Left kidney (tissue), 8 donors: ENCODE measurements at places on chromosomes 6 and 20.

GRCh38 chr6:76026101-76026500 is 46.4 kb downstream of the IMPG1 start:
- peak; percentile 4 for DNase-seq

DNA sequence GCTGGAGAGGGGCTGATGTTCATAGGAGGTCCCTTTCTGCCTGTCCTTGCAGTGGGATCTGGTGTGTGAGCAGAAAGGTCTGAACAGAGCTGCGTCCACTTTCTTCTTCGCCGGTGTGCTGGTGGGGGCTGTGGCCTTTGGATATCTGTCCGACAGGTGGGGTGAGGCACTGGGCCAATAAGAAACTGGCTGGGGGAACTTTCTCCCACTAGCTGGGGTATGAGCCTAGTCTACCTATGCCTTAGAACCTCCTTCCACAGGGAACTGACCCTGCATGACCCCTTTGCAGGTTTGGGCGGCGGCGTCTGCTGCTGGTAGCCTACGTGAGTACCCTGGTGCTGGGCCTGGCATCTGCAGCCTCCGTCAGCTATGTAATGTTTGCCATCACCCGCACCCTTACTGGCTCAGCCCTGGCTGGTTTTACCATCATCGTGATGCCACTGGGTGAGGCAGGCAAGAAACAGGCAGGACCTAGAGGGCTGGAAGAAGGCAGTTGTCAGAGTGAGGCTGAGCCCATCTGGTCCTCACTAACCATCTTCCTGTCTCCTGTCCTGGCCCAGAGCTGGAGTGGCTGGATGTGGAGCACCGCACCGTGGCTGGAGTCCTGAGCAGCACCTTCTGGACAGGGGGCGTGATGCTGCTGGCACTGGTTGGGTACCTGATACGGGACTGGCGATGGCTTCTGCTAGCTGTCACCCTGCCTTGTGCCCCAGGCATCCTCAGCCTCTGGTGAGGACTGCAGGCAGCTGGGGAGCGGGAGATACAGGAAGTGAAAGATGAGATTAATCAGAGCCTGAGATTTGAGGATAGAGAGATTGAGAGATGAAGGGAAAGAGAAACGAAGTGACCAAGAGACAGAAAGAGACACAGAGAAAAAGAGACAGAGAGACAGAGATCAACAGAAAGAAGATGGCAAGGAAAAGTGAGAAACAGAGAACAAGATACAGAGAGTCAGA is 1.6 kb downstream of the SLC22A7 start:
- DNase-seq = no peak

- no peak for DNase-seq
Measured at GRCh38 chr6:135188718-135189117, 7.6 kb downstream of the MYB start.

DNA sequence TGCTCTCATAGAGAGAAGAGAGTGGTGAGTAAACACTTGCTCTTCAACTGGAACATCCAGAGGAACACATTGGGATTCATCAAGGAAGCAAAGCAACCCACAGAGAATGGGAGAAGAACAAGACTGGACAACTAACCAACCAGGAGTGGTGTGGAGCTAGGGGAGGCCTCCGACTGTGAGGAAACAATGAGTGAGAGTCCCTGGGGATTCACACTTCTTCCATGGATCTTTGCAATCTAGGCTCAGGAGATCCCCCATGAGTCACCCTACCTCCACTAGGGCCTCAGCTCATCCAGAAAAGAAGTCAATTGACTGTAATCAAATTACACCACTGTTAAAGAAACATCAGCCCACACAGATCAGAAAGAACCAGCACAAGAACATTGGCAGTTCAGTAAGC is 42.3 kb upstream of the CLVS2 start:
- DNase-seq = no peak

- DNase-seq = peak; percentile 50
Measured at GRCh38 chr20:47686545-47686944, 98.7 kb downstream of the SULF2 start.

DNA sequence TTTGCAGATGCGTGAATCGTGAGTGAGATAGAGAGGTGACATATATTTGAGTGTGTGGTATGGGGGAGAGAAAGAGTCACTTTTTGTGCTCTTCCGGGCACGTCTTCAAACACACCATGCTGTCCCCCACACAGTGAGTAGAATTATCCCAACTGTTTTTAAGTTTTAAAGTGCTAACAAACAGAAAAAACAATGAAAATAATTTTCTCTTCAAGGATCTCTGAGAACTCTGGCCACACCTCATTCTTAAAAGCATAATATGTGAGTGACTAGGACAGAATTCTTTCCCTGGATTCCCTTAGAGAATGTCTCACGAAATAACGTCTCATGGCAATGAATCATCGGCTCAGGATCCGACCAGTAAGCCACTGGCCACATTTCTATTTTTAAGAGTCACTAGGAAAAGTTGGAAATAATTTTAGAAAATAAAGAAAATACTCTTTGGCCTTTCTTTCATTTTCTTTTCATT is 235.7 kb upstream of the ZNF217 start:
- peak; percentile 13 for DNase-seq

DNA sequence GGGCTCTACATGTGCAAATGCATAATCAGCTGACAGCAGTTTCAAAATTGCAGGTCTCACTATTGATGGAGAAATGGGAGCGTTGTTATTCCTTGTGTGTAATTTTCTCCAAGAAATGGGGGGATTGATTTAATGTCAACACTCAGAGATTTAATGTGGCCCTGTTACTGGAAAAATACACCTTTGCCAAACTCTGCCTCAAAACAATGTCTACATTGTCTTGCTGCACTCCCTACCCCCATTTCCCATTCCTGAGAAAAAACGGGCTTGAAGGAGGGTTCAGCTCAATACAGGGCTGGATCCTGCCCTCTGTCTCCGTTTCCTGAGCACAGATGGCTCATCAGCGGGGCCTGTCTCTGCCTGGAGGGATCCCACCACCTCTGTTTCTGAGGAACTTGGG is 18.4 kb downstream of the EDN3 start:
- DNase-seq = no peak

DNA sequence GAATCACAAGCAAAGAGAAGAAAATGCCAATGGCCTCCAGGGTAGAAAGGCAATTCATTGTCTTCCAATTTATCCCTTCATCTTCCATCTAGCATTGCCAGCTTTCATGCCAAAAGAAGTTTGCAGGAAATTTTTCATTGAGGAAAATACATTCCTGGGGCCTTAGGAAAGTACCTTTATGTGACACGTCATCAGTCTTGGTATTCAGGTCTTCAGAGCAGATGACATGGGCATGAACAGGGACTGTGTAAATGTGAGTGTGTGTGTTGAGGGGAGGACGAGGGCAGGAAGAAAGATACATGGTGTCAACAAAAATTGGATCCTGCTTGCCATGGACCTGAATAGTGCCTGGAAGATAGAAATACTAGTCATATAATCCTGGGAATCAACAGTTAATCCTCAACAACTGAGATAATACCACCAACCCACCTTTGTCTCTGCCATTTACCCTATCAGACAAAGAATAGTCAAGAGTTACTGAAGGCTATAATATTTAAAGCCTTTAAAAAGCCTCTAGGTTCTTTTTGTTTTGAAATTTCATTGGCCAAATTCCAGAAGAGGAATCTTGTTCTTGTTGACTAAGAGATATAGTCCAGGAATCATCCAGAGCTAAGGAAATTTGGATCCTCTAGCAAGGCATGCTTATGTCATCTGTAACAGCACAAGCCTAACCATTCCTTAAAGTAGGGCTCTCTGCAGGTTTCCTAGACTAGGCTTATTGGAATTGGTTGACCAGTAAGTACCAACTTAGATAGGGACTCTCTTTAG is 405.8 kb upstream of the SASH1 start:
- no peak for DNase-seq

DNA sequence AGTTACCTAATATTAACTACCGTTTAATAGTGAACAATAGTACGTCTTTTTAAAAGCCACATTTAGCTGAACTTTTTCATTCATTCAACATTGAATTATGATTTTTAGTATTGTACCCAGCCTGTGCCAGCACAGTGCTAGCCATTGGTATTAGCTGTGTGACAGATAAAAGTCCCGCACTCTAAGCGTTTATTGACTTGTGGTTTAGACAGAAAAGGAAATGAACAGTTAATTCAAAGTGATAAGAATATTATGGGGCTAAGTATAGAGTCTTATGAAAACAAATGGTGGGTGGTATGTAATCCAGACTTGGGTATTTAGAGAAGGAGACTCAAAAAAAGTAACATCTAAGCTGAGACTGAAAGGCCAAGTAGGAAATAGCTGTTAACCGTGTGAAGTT is 202.3 kb downstream of the RPS12 start:
- no peak for DNase-seq

DNA sequence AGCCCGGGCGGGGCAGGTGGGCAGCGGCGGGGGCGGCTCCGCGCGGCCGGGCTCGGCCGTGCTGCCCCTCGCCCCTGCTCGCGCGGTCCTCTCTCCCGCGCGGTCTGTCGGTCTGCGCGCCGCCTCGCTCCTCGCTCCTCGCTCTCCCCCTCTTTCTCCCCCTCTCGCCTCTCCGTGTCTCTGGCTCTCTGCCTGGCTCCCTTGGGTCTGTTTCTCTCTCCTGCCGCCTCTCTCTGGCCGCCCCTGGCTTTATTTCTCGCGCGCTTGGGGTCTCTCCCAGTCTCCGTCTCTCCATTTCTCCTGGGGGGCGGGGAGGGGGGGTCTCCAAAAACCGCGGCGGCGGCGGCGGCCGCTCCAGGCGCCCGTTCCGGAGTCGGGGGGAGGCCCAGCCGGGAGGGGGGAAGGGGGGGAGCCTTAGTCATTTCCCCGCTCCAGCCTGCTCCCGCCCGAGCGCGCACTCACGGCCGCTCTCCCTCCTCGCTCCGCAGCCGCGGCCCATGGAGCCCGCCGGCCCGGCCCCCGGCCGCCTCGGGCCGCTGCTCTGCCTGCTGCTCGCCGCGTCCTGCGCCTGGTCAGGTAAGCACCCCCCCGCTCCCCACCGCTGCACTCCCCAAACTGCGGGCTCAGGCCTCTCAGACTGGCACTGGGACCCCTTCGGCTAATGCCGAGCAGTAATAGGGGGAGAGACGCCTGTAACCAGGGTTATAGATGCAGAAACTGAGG is at the start of gene SIRPA:
TSS of gene SIRPA (plus strand) at position 457 of the 723 bp plus-strand sequence. CDS start at position 498, 41 bp downstream.
- peak; percentile 68 for DNase-seq

DNA sequence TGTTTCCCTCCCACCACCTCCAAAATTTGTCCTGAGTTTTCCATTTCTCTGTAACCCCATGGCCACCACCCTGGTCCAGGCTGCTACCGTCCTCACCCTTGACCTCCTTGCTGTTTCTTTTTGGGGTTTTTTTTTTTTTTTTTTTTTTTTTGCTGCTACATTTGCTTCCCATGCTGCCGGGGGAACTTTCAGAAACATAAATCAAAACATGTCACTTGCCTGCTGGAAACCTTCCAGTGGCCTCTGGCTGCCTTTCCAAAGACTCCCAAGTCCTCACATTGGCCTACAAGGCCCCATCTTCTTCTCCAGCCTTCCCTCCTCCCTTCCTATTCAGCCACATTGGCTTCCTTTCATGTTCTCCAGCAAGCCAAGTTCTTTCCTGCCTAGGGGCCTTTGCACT is 50.4 kb upstream of the PTGIS start:
- no peak for DNase-seq

- no peak for DNase-seq
Measured at GRCh38 chr6:24861934-24862333, 63.2 kb upstream of the ARMH2 start.

DNA sequence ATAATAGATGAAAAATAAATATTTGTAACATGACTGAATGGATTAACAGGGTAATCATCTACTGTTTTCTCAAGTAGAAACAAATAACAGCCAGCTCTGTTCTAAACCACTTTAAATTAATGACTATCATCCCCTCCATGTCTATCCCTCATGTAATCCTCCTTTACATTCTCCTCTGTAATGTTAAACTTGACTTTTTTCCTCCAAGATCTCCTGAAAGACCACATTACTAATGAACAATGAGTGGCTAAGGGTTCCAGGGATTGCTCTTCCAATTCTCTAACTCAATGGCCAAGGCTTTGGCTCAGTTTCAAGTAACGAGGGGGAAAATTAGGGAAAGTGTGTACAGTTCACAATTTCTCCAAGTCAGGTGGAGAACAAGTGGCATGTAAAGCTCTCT is 37.6 kb upstream of the FBXL4 start:
- no peak for DNase-seq

DNA sequence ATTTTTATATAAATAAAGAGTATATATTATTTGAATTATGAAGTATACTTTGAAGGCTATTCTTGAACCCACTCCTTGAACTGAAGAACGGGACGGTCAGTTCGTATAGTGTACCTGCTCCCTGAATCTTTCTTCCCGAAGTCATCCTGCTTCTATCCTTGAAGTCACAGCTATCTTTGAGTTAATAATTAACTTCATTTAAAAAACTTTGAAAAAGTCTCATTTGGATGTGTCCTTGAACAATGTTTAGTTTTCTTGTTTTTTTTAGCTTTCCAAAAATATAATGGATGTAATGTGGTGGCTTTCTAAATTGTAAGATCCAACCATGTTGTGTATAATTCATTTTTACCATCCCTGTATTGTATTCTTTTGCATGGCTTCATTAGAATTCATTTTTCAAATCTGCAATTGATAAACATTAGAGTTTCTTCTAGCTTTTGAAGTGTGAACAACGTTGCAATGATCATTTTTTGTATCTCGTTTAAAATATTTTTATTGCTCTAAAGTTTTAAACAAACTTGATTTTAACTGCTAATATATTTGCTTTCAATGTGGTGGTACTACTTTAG is 94.4 kb downstream of the NCOA3 start:
- DNase-seq = no peak

DNA sequence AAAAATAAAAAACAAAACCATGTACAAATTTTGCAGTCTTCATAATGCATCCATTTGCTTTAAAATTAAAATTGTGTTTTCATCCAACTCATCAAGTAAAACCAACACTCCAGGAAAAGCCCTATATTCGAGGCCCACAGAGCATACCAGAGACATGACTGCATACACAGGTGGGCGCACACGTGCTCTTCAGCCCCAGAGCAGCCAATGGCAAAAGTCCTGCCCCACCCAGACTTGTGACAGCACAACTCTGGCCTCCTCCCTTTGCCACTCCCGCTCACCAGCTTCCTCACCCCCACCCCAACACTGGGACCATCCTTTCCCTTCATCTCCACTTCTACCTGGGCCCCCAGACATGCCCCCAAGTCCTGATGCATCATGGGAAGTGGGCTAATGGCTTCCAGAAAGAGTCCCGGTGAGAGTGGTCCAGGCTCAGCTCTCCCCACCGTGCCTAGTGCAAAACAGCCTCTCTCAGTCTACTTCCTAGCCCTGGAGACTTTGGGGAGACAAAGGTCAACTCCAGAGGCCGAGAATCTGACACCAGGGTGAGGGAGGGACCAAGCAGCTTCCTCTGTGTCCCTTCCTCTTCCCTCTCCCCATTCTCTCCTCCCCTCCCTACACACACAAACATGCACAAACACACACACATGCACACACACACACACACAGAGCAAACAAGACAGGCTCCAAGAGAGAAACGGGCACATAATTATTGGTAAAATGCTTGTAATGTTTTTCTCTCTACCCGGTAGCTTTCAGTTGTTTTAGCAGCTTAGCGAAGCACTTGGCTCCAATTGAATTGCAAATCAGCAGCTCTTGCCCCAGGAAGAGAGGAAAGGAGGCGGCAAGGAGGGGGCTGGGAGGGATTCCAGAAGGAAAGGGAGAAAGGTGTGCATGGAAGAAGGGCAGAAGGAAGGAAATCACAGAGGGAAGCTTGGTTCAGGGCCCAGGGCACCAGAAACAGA is 14.3 kb downstream of the GRM4 start:
- DNase-seq = no peak
